ENCODE measurements at places on chromosomes 2 and 18.

DNA sequence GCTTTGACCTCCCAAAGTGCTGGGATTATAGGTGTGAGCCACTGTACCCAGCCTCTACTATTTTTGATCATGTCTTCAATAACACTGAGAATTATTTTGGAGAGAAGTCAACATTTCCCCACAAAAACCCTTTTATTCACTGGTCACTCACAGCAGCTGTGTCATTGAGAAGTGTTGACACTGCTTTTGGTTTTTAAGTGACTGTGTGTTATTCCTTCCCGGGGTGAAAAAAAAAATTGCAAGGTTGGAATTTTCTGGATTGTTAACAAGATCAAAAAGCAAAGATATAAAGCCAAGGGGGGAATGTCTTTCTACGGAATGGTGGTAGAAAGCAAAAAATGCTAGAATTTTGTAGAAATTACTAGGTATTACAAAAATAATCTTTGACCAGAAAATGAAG, 61.5 kb downstream of the TANC1 start:
- no peak for DNase-seq

DNA sequence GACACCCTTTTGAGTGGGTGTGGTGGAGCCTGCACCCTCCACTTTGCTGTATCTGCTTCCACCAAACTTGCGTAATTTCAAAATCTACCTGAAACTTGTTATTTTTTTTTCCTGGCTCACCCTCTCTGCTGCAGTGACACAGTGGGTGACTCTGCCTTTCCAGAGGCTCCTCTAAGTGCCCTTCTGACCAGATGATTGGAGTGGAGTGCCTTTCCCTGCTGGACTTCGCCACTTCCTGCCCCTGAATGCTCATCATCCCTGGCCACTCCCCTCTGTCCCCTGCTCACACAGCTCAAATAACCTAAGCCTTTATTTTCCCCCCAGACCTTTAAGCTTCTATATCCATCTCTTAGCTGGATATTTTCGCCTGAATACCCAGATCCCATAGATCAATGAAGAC, 777.5 kb upstream of the ID2 start:
- no peak for DNase-seq

DNA sequence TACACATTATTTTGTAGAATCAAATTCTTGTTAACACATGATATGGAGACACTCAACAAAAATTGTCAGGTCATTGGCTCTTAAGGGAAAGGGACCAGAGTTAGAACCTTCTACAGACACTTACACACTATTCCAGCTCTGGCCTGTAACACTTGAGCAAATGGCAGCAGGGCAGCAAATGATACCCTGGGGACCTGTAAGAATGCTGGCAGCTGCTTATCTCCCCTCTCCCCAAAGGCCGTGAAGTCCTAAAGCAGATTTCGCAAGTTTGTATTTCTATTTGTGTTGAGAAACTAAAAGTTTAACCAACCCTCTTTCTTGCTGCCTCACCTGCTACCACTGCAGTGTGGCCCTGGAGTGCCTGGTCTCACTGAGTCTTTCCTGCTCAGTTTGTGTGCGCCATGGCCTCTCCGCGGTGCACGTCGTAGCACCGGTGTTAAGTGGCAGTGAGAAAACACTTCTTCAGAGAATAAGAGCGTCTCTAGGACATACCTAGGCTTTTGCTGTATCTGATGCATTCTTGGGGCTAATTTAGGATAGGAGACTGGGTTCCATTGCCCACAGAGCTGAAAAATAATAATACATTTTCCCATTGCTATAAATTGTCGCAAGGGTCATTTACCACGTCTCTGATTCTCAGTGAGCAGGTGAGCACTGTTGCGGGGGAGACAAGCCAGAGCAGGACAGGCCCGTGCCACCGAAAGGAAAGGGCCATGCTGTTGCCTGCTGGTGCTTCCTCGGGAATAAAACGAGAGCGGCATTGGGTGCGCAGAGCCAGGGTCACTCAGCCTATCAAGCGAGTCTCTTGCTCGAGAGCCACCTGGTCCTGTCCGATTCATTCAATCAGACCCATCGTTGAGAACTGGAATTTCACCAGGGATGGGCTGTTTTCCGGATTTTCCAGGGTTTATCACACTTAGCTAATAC, 204.9 kb downstream of the PTGR3 start:
- DNase-seq: no peak

GRCh38 chr2:69742322-69742952, 503 bp downstream of the ANXA4 start:
- DNase-seq: no peak

- DNase-seq: no peak
These were observed 244.2 kb upstream of the RGPD4 start for GRCh38 chr2:107582487-107582886.

DNA sequence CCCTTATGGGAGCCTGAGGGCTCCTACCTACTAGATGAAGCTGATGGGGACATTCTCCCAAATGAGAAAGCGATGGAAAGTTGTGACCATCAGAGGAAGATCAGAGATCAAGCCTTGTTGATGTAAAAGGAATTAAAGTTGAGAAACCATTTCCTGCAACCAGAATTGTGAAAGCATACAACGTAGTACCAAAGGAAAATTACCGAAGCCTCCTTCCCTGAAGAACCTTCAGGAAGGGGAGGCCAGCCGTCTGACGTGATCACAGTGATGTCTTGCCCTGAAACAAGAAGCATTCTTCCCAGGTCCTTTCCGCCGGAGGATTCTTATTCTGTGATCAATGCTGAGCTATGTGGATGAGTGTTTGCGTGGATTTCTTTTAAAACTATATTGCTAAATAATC, 211.6 kb upstream of the TNP1 start:
- DNase-seq: no peak

DNA sequence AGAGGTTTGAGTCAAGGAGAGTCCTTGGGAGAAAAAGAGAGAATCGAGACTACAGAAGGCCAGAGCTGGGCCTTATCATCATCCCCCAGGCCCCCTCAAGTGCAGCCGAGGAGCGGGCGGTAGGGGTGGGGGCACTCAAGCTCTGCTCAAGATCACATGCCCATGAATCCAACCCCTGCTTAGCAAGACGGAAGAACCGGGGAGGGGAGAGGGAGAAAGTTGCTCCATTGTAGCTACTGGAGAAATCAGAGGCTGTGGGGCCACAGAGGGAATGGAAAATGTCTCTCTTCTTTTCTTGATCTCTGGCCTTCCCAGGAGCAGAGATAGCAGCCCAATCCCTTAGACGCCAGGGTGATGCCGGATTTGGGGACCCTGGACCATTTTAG, 14.6 kb downstream of the SLC4A3 start:
- DNase-seq: no peak

GRCh38 chr2:142097711-142098110, 33.1 kb downstream of the LRP1B start:
- DNase-seq: no peak
